ENCODE measurements at places on chromosomes 16 and 17. TPM values are rescaled to one million over a fixed set of nuclear protein-coding genes. Genes with fewer than 3 reads are reported as not detected.

MLX gene
- total RNA-seq = 65.9 TPM

CLEC3A gene
- total RNA-seq = not detected

PSMD12 gene
- 53.9 TPM for total RNA-seq

ZNF286A gene
- total RNA-seq = 27.2 TPM

DNA sequence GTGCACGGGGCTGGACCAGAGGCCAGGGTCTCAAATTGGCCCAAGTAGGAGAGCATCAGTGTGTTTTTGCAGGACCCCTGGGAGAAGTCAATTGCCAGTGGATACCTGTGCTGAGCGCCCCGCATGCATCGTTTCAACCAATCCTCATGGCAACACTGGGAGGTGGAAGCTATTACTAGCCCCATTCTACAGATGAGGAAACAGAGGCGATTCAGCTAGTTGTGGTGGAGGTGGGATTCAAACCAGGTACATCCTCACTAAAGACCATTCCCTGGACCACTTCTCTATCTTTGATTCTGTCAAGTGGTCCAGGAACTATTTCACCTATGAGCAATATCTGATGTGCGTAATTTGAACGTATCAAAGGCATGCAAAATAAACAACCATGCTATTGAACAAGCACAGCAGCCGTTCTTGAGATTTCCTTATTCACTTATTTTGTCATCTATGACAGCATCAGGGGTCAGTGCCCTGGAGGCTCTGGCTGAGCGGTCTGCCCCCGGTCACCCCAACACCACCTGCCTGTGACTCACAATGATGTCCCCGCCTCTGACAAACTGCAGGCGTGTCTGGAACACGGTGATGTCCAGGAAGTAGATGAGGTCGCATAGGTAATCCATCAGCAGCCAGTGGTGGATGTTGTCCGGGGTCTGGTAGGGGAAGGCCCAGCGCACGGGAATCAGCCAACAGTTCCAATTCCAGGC lies 54.0 kb downstream of the CNGB1 start:
- peaks cover 2% of the 10 kb centered on the region for H3K27me3 ChIP-seq
- H3K27ac ChIP-seq = no peak overlapping the region
- DNase-seq = no peak
- no peaks in the 10 kb centered on the region for H3K4me1 ChIP-seq
- no peak overlapping the region for H3K4me3 ChIP-seq

- H3K27ac ChIP-seq = no peak overlapping the region
- H3K27me3 ChIP-seq = no peaks in the 10 kb centered on the region
- no peak for DNase-seq
- H3K4me1 ChIP-seq = peaks cover 24% of the 10 kb centered on the region
- H3K4me3 ChIP-seq = no peak overlapping the region
- peaks cover 40% of the 10 kb centered on the region for H3K36me3 ChIP-seq
Measured at GRCh38 chr17:2157081-2157480, 102.2 kb downstream of the HIC1 start.

- H3K36me3 ChIP-seq = peaks cover 24% of the 10 kb centered on the region
- H3K4me3 ChIP-seq = no peak overlapping the region
- DNase-seq = no peak
- no peak overlapping the region for H3K27ac ChIP-seq
Measured at GRCh38 chr17:72705905-72706395, 386.5 kb downstream of the SLC39A11 start.

Data from activated CD8-positive, alpha-beta T cell treated with anti-CD3 and anti-CD28 coated beads, Interleukin-2, amount 10 ng/mL, durations not matched to agents 7 days and 5 days (primary cell).